ENCODE measurements at places on chromosomes 4 and X.

DNA sequence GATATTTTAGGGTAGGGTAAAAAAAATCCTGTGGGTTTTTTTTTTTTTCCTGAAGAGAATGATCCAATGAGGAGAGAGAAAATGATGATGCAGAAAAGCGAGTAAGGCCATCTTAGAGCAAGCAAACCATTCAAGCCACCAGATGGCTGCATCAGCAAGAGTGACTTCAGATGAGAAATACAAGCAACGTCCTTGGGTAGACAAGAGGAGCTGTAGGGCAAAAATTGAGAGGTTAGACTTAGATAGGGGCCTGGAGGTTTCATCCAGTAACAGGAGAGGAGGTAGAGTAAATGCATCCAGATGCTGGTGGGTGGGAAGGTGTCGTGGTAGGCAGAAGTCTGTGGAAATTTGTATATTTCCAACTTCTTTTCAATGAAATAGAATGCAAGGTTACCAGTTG, 14.6 kb downstream of the FTHL17 start:
- DNase-seq: no peak

- no peak for DNase-seq
These were observed 143.9 kb downstream of the BCOR start for GRCh38 chrX:39953879-39954278.

GRCh38 chr4:53693408-53693807, 102.1 kb upstream of the LNX1 start:
- DNase-seq: no peak

- no peak for DNase-seq
These were observed 49.7 kb upstream of the GATB start for GRCh38 chr4:151810476-151810875.

Measured in CD4-positive, alpha-beta T cell treated with Interleukin-10 for 1 hour (primary cell).